ENCODE measurements at places on chromosomes 13 and 19.

DNA sequence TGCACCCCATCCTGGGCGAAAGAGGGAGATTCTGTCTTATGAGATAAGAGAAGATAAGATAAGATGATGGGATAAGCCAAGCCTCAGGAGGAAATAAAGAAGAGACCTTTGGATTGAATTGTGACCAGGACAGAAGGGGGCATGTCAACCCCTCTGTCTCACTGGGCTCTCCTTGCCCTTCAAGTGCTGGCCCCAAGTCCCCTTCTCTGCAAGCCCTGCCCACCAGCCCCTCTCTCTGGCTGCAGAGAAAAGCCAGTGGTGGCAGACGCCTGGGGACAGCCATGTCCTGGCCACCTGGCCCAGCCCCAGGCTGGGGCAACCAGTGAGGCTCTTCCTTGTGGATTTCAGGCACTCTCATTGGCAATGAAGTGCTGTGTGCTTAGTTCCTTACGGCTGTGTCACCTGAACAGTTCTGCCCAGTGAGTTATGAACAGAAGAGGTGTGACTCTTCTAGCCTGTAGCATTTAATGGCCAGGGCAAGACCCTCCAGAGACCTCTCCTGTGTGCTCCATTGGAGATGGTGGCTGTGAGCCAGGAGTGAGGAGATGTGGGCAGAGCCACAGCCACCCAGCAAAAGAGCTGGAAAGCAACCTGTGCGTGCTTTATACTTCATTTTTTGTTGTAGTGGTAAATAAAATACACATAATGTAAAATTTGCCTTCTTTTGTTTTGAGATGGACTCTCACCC lies 6.1 kb upstream of the BTBD2 start:
- DNase-seq: no peak

GRCh38 chr19:14494910-14495671 lies 836 bp downstream of the GIPC1 start:
- DNase-seq: no peak

DNA sequence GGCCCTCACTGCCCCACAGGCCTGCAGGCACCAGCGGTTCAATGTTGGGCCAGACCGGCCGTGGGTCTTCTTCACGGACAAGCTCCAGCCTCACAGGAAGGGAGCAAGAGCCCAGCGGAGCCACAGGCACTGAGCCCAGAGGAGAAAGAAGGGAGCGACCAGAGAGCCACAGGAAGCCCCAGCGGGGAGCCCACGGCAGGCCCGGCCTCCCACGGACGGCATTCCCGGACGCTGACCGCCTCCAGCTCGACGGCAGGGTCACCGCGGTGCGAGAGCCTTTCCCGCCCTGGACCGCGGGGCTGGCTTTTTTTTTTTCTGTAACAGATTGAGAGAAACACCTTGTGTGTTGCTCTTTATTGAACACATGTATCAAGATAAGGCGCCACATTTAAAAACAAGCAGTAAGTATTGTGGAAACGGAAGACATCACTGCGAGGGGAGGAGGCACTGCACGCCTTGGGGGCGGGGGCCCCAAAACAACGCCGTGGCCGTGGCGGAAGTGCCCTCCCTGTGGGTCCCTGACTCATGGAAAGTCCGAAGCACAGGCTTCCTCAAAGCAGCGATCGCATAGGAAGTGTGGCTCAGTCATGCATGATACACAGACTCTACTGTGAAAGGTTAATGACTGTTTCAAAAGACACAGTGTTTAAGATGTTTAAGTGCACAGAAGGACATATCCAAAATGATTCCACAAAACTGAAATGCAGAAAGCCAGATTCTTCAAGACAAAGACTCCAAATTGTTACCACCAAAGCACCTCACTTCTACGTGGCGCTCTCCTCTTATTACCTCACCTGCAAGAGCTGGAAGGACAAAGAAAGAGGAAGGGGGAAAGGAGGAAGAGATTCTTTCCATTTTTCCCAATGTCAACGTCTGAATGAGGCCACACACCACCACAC lies 3.5 kb downstream of the RASA3 start:
- peak; percentile 95 for DNase-seq

GRCh38 chr13:97276862-97277269 lies 54.7 kb downstream of the MBNL2 start:
- DNase-seq: no peak

GRCh38 chr19:46602392-46603194 lies 1.5 kb downstream of the CALM3 start:
- DNase-seq: no peak

DNA sequence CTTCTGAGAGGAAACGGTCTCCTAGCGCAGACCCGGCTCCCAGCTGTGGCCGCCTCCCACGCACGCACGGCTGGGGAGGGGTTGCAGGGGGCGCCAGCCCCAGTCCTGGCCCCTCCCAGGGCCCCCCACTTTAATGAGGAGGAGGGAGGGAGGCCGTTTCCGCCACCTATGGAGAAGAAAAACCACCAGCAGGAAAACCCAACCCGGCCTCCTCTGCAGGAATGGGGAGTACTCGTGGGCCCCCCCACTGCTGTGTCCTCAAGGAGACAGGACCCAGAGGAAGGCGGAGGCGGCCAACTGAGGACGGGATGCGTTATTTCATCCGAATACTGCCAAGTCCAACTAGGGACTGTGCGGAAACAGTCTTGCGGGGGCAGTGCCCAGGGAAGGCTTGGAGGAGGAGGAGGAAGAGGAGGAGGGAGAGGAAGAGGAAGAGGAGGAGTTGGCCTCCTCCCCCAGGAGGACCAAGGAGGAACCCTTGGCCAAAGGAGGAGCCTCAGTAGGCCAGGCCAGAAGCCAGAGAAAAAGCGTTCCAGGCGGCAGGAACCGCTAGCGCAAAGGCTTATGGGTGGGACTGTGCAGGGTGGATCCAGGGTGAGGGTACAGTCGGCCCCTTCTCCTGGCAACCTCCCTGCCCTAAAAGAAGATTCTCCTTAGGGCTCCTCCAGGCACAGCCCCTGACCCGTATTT lies 3.9 kb upstream of the SSBP4 start:
- peak; percentile 70 for DNase-seq

DNA sequence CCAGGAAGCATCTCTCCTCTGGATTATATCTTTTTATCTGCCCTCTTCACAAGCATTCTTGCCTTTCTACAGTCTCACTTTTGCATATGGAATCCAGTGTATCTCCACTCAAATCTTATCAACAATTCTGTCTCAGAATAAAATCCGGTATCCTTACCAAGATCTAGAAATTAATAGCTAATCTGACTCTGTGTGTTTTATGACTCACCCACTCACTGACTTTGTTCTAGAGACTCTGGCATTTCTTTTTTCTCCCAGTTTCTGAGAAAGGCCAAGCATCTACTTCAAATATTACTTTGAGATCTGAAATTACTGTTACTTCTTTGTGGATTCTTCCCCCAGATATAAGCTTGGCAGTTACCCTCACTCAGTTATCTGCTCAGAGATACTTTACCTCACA lies 913.5 kb upstream of the ATXN8OS start:
- no peak for DNase-seq

DNA sequence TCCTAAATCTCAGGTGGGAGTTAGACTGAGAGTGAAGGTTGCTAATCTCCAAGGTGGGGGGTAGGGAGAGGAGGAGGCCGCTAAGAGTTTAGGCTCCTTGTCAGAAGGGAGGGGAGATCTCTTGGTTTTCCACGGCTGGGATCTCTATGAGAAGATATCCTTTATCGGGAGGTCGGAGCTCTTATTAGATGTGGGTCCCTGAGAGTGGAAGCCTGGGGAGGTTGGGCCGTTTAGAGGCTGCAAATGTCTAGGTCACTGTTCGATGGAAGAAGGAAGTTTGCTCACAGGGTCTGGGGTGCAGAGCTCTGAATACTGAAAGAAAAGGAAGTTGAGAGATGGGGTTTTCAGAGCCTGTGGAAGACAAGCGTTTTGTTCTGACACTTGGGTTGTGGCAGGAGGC lies 3.8 kb downstream of the MYADM start:
- no peak for DNase-seq

DNA sequence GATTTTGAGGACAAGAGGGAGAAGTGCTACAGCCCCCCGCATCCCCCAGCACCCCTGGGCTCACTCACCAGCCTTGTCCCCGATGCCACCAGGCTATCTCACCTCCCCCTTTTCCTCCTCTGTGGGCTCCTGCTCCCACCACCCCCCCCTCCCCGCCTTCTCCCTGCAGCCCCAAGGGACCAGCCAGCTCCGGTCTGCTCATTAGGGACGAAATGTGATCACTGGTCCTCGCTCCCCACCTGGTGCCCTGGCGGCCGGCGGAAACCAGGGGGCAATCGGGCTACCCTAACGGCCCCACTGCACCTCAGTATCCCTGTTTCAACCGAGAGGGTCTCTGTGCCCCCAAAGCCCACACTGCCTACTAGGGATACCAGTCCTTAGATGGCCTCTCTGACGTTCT lies 2.7 kb downstream of the GPR4 start:
- DNase-seq: no peak
